ENCODE measurements at places on chromosomes 7 and 10. TPM values are rescaled to one million over a fixed set of nuclear protein-coding genes. Genes with fewer than 3 reads are reported as not detected.
A peak's percentile ranks its signal among the peaks of the same experiment; 100 is the strongest.

Gene TAC1
- total RNA-seq = not detected

Gene LRRN3
- total RNA-seq = 0.89 TPM

DNA sequence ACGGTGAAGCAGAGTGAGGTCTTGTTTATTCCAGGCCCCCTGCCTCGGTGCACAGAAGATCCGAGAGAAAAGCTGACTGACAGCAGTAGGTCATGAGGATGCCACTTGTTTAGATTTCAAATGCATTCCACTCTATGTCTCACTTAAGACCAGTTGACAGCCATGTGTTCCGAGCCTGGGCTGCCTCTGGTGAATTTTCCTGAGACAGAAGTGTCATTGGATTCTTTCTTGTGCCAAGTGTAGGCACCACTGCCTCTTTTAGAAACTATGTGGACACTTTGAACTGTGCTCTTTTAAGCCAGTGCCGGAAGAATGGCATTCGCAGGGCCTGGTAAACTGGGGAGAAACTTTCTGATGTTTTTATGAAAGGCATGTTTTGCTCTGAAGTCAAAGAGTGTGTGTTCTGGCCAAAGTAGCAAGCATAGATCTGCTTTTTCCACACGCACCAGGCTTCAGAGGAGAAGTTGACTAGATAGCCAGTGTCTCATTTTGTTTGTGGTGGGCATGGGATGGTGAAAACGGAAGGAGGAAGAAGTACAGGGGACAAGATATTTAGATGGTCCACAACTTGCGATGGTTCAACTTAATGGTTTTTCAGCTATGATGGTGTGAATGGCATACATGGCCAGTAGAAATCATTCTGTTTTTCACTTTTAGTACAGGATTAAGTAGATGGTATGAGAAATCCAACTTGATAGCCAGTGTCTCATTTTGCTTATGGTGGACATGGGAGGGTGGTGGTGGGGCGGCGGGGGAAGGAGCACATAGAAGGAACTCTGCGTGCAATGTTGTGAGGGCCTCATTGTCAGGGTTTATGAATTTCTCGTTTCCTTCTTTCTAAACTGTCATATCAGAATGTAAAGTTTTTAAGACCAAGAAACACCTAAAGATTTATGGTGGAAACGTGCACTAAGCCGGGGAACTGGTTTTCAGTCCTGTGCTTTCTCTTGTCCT is 41.5 kb downstream of the CYP17A1 start:
- no peak for DNase-seq
- H3K36me3 ChIP-seq = peaks cover 3% of the 10 kb centered on the region
- peak overlapping the region; percentile 66 for H3K27ac ChIP-seq

Gene MYOF
- 138 TPM for total RNA-seq

GRCh38 chr10:124663766-124664360 is 80.3 kb downstream of the FAM53B start:
- DNase-seq = no peak
- peaks cover 24% of the 10 kb centered on the region for H3K4me1 ChIP-seq
- no peak overlapping the region for H3K27ac ChIP-seq
- H3K36me3 ChIP-seq = peaks cover 6% of the 10 kb centered on the region
- H3K27me3 ChIP-seq = no peaks in the 10 kb centered on the region

DNA sequence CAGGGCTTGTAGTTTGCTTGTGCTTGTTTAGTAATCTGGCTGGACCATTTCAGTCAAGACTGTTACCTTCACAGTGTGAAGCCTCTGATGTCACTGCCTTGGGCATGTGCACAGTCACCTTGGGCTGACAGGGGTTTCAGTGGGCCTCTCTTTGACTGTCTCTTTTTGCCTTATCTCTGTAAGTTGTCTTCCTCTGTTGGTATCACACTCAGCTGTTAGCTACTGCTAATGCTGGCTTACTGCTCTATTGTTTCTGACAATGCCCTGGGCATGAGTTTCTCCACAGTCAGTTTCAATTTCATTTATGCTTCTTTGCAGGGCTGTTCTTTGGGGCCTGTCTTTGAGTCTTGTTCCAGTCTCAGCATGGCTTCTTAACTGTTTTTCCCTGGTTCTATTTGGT is 201.9 kb upstream of the SHH start:
- no peaks in the 10 kb centered on the region for H3K4me1 ChIP-seq
- H3K4me3 ChIP-seq = no peak overlapping the region
- no peaks in the 10 kb centered on the region for H3K36me3 ChIP-seq
- no peak overlapping the region for H3K27ac ChIP-seq
- DNase-seq = no peak
- H3K27me3 ChIP-seq = no peaks in the 10 kb centered on the region

- H3K4me1 ChIP-seq = no peaks in the 10 kb centered on the region
- DNase-seq = no peak
- no peaks in the 10 kb centered on the region for H3K36me3 ChIP-seq
- H3K27me3 ChIP-seq = no peaks in the 10 kb centered on the region
- no peak overlapping the region for H3K4me3 ChIP-seq
These were observed 73.5 kb downstream of the TFPI2 start for GRCh38 chr7:93817004-93817403.

Gene MCM7
- total RNA-seq = 78.6 TPM

Gene PDK4
- total RNA-seq = 111 TPM

DNA sequence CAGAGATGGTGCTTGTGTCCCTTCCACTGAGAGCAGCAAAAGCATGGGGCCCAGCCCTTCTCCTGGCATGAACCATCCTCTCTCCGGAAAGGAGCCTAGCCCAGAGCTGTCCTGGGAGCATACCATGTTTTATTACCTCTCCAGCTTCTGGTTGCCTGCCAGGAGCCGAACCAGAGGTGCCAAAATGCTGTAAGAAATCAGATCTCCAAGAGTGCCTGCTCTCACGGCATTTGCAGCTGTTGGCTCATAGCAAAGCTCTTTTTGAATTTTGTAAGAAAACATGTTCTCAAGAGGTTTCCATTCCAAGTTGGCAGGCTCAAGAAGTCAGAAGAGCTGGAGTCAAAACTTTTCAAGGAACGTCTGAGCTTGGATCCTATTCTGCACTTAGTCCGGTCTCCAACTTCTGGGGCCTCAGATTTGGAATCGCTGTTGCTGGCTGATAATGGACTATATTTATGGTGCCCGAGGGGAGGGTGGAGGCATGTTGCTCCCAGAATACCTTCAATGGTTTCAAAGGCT is 211.7 kb upstream of the MKI67 start:
- no peak for DNase-seq
- H3K4me1 ChIP-seq = no peaks in the 10 kb centered on the region
- H3K27ac ChIP-seq = no peak overlapping the region
- no peak overlapping the region for H3K4me3 ChIP-seq

- H3K4me3 ChIP-seq = no peak overlapping the region
- DNase-seq = no peak
- no peaks in the 10 kb centered on the region for H3K4me1 ChIP-seq
- H3K36me3 ChIP-seq = no peaks in the 10 kb centered on the region
These were observed 60.3 kb downstream of the PLXDC2 start for GRCh38 chr10:19876570-19876969.

GRCh38 chr7:142885311-142886230 is at the start of gene TRPV6:
TSS of gene TRPV6 (minus strand) at chr7:142885745.
- H3K27ac ChIP-seq = no peak within 1 kb of the TSS
- peak; percentile 83 for DNase-seq
- no peaks in the 10 kb centered on the region for H3K27me3 ChIP-seq
- H3K4me1 ChIP-seq = no peaks in the 10 kb centered on the region

Gene ZNF518A
- 18.1 TPM for total RNA-seq

- H3K4me3 ChIP-seq = no peak overlapping the region
- no peak overlapping the region for H3K27ac ChIP-seq
- no peaks in the 10 kb centered on the region for H3K4me1 ChIP-seq
- H3K36me3 ChIP-seq = no peaks in the 10 kb centered on the region
These were observed 305.4 kb downstream of the KCNMA1 start for GRCh38 chr10:77332256-77332655.

Gene TSPAN33
- total RNA-seq = 5.5 TPM

DNA sequence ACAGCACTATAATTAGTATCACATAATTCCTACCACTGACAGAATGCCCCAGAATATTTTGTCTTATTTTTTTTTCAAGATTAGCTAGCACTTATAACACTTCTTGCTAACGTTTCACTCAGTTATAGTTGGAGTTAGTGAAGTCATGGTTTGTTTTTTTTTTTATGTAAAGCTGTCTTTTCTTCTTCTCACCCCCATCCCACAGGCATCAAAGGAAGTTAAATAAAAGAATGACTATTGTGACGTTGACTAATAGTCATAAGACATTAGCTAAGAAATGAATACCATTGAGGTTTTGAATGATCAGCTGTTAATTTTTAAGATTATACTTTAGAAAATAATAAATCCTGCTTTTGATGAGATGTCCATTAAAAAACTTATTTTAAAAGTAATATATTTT is 498.3 kb downstream of the GFRA1 start:
- no peak overlapping the region for H3K27ac ChIP-seq
- H3K4me1 ChIP-seq = no peaks in the 10 kb centered on the region
- no peak for DNase-seq
- H3K27me3 ChIP-seq = no peaks in the 10 kb centered on the region

Data from upper lobe of left lung (tissue), 6 donors.